ENCODE measurements at places on chromosomes 3 and 15.

GRCh38 chr3:16124636-16125035 is 49.8 kb upstream of the GALNT15 start:
- no peak for DNase-seq

GRCh38 chr3:189138901-189139610 is 32.7 kb upstream of the TPRG1 start:
- DNase-seq, result no peak

DNA sequence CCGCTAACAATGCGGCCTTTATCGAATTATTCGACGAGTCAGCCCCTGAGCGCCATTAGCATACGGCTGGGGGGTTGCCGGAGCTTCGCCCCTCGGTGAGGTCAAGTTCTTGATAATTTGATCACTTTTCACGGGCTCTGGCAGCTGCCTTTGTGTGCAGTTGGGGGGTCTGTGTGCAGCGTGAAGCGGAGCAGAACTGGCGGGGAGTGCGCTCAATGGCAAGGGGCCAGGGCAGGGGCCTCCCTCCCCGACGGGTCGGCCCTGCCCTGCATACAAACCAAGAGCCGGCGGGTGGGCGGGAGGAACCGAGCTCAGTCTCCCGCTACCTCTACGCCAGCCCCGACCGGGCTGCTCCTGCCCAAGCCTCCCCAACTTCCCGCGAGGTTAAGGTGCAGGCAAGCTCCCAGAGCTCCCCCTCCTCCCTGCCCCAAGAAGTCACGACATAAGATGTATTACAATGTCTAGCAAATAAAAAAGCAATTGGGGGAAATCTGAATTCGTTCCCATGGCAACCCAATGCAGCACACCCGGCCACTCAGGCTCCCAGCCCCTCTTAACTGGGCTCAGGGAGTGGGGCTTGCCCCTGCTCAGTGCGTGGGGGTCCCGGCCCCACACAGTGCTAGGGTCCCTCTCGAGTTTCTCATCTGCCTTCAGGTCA is 34.1 kb upstream of the POLG start:
- DNase-seq, result no peak

DNA sequence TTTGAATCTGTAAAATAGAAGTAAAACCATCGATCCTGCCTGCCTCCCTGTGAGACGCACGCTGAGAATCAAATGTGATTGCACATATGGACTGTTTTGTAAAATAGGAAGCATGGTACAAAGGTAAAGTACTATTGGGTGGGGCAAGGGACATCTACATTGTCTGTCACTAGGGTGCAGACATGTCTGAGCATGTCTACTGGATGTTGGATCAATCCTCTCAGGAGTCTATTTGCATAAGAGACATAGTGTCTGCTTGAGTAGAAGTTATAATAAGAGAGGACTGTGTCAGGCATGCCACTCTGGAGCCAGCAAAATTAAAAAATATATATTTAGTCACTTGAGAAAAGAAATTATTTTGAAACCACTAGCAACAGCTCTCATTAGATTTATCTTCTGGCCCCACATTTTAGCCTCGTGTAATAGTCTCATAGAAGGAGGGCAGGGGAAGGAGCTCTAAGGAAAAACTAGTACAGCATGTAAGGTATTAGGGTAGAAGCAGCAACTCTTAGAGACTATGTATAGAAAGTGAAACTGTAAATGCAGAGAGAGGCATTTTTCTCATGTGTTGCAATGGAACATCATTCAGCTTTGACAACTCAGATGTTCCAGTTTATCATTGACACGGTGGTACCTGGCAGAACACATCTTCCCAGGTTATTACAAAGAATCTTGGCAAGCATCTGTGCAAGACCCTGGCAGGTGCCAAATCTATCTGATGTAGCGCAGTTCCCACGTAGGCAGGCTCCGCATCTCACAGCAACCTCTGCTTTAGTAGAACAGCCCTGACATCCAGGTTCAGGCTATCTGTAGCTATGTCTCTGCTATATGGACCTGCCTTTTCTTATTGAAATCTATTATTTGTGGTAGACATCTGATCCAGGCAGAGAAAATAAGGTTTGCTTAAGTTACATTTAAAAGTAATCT is 85.2 kb upstream of the CHL1 start:
- DNase-seq, result no peak

DNA sequence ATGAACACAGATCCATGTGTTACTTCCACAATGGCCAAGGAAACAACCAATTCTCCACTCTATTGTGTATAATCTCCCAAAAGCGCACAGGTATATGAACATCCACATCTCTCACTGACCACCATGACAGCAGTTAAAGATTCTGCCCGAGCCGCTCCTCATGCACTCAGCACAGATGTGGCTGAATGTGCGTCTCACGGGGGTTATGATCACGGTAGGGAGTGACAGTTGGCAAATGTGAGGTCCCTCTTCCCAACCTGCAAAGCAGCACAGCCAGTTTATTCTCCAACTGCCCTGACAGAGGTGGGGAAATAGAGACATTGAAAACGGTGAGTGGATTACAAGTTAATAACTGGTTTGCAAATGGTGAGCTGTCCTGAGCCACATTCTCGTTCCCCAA is 17.6 kb downstream of the FOXP1 start:
- no peak for DNase-seq
